GM03348 (cell line): ENCODE measurements at places on chromosomes 16 and 17.

- DNase-seq = peak; percentile 51
Measured at GRCh38 chr17:78617511-78618061, 40.4 kb upstream of the DNAH17 start.

DNA sequence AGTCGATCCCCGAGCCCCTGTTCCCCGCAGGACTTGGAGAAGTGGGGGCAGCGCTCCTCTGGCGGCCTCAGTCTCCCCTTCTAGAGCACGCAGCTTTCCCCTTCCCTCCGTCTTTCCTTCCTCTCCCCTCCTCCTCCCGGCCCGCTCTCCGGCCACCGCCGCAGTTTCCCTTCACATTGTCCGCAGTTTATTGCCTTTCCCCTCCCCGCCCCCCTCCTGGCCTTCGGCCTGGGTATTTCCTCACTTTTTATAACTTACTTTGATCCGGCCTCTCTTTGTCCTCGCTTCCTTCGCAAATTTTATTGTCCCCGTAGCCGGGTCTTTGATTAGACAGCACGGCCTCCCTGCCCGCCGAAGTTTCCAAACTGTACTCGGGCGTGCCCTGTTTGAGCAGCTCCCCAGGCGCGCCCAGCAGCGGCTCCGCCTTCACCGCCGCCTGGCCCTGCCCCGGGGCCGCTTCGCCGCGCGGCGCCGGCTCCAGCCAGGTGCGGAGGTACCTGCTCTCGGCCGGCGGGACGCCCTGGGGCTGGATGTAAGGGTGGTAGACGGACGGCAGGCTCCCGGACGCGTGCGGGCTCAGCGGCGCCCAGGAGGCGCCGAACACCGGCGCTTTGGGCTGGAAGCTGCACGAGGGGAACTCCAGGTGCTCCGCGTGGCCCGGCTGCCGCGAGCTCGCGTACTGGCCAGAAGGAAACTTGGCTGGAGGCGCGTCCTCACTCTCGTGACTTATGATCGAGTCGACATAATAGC, 488 bp downstream of the HOXB9 start:
- DNase-seq = peak; percentile 82

GRCh38 chr16:57444711-57445110, 2.5 kb downstream of the CIAPIN1 start:
- peak; percentile 62 for DNase-seq

- DNase-seq = peak; percentile 95
Measured at GRCh38 chr17:78883533-78884131, 19.4 kb downstream of the CEP295NL start.

- DNase-seq = peak; percentile 49
Measured at GRCh38 chr17:44677136-44677535, 12.4 kb downstream of the CCDC43 start.

DNA sequence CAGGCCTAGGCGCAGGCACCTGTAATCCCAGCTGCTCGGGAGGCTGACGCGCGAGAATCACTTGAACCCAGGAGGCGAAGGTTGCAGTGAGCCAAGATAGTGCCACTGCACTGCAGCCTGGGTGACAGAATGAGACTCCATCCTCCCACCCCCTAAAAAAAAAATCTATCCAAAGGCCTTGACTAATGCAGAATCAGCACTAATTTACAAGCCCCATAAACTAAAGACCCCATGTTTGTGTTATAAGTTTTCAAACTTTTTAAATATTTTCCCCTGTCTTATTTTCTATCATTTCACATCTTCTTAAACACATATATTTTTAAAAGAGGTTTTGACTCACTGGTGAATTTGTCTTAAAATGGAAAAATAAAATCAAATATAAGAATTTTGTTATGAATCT, 713.1 kb downstream of the WWOX start:
- DNase-seq = no peak

DNA sequence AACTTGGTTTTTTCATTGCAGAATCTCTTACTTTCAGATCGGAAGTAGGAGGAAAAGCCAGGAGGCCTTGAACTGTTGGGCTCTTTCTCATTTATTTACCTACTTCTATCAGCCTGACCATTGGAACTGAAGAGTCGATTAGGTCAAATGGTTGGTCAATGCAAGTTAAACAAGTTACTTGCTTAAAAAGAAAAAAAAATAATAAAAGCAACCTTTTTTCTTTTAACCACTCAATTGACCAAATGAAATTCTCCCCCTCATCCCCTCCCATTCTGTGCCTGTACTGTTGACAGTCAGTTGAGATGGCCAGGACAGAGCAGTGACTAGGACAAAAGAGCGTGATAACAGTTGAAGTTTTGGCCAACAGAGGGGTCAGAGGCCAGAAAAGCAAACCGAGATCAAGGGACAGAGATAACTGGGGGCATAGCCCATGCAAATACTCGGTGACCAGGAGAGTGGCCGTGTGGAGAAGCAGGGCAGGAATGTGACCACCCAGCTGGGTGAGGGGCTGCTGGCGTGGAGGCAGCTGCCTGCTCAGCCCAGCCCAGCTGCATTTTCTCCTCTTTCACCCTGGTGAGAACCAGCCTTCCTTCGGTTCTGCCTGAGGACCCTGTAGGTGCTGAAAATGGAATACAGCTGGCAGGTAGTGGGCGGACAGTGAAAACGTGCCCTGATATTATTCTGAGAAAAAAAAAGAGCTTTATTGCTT, 72.2 kb downstream of the HS3ST3B1 start:
- no peak for DNase-seq

DNA sequence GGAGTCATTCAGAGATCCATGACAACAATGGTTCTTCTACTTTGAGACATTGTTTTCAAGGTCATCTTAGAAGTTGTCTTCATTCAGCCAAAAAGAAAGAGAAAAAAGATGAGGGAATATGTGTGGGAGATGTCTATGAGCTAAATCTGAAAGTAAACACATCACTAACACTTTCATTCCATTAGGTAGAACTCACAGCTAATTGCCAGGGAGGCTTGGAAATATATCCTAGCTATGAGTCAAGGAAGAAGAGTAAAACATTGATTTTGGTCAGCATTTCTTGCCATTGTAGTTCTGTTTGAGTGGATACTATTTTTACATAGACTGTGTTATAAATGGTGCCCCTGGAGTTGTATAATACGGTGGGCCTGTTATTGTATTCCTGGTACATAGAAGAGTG, 316.4 kb upstream of the MYOCD start:
- no peak for DNase-seq

- DNase-seq = no peak
Measured at GRCh38 chr17:57852092-57852954, 2.5 kb upstream of the MRPS23 start.

DNA sequence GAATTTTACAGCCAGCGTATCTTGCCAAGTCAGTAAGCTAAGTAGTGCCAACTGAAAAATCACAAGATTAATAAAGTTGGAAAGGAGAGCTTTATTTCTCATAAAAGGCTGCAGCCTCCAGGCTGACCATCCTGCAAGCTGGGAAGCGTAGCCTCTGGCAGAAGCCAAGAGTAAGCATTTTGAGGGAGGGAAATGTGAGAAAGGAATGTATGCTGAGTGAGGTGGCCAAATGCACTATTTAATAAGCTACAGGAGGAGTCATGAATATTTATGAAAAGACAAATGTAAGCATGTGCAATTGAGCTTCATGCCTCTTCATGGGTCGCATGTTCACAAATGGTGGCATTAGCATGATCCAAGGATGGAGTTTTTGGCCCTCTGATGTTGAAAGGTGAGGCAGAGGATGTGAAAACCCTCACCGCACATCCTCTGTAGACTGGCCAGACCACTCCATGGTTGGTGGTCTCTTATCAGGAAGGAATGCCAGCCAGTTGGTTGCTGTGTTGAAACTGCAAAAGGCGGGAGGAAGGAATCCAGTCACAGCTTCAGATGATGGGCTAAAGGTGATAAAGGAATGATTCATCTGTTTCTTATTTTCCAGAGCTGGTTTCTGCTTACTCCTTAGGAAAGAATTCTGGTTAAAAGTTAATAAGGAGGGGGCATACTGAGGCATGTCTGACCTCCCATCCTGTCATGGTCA, 9.2 kb downstream of the KRT33B start:
- DNase-seq = peak; percentile 28

- DNase-seq = no peak
Measured at GRCh38 chr17:61323003-61323908, 76.4 kb upstream of the TBX2 start.

GRCh38 chr17:13076905-13077304, 59.1 kb upstream of the ELAC2 start:
- peak; percentile 49 for DNase-seq

DNA sequence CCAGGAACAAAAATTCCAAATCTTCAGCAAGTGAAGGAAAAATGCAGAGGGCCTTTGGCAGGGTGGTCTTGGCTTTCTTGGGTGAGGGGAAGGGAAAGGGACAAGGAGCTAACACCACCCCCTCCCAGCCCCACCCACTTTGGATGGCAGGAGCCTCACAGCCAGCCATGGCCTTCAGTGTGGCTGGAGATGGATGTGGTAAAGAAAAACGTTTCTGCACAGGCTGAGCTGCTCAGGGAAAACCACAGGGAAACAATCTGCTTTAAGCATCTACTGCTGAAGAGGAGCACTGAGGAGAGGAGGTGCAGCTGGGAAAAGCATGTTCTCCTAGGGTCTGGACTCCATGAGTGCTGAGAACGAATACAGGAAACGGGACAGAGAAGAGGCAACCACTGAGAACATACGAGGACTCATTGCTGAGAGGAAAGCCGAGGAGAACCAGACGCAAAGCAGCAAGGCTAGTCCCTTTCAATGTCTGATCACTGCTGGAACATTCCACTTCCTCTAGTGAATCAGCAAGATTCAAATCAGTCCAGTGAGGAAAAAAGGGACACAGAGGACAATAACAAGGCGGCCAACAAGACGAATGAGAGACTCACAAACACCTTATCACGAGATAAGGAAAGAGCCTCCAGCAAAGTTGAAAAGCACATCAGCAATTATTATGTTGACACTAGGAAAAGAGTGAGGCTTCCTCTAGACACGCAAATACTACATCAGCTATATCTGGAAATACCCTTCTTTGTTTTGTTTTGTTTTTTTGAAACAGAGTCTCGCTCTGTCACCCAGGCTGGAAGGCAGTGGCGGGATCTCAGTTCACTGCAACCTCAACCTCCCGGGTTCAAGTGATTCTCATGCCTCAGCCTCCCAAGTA, 41.7 kb downstream of the ZZEF1 start:
- DNase-seq = peak; percentile 30

GRCh38 chr17:42399121-42399520, 10.9 kb upstream of the STAT3 start:
- DNase-seq = no peak

DNA sequence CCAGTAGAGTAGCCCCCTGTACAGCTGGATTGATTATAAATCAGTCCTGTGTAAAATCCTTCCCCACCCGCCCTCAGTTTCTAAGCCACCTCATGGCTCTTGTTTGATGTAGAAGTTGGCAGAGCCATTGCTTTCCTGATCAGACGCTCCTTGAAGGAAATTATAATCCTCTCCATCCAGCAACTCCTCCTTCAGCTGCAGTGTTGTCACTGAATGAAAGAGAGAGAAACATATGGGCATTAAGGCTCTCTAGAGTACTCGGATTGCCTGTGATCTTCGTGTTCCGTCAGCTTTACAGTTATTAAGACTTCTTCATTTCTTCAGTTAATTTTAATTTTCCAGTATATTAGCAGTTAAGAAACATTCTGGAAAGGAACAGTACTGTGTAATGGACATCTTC, 14.3 kb downstream of the NME2 start:
- DNase-seq = no peak

DNA sequence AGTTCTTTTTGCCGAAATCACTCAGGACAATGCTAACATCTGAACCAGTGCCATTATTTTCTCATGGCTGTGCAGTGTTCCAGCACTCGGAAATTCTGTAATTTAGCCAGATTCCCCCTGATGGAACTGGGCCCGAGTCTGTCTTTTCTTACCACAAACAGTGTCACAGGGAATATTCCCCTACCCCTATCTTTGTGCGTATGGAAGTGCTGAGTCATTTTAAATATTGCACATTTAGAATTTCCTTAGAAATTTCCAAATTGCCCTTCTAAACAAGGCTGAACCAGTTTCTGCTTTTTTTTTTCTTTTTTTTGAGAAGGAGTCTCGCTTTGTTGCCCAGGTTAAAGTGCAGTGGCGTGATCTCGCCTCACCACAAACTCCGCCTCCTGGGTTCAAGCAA, 88.0 kb upstream of the CREBBP start:
- no peak for DNase-seq

DNA sequence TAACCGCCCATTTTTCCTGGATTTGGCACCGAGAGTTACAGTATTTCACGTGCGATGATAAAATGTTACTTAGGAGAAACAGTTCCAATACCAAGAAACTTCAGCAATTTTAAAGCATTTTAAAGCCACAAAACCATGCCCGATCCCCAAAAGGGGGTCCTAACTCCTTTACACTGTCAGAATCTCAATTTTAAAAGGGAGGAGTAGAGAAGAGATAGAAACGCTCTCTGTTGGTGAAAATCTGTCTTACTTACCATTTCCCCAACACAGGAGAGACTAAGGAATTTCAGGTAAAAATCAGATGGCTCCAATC, 526 bp upstream of the RNASEK start:
- no peak for DNase-seq

- DNase-seq = no peak
Measured at GRCh38 chr17:2435181-2435741, 34.4 kb upstream of the MNT start.

- DNase-seq = no peak
Measured at GRCh38 chr16:60199150-60199549, 1465.0 kb upstream of the GOT2 start.

DNA sequence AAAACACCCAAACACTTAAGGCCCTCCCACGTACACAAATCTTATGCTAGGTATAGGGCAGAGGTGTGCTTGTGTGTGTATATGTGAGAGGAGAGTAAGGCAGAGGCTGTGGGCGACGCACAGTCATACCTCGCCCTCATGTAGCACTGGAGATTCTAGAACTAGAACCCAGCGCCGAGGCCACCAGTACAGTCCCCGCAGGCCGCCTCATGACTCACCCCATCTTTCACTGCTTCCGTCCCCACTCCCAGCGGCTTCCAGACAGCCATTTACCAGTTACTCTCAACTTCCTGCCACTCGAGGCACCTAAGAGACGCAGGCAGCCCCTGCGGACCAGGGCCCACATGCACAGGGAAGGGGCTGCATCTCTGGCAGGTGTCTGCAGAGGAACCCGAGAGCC, 23.2 kb upstream of the CYTH1 start:
- DNase-seq = no peak

- no peak for DNase-seq
Measured at GRCh38 chr16:48834576-48834975, 224.6 kb upstream of the N4BP1 start.
